ENCODE measurements at places on chromosomes 12 and 14.
A peak's percentile ranks its signal among the peaks of the same experiment; 100 is the strongest.

GRCh38 chr12:49562233-49562632 is 5.7 kb downstream of the MCRS1 start:
- DNase-seq = no peak

DNA sequence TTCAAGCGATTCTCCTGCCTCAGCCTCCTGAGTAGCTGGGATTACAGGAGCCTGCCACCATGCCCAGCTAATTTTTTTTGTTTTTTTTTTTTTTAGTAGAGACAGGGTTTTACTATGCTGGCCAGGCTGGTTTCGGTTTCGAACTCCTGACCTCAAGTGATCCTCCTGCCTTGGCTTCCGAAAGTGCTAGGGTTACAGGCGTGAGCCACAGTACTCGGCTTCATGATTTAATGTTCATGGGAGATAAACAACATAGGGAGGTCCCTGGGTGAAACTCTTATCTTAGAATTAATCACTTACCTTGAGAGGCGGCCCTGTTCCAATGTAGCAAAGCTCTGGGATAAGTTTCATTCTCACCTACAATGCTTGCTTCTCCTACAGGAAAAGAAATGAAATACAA is 48.3 kb downstream of the SEL1L start:
- no peak for DNase-seq

- DNase-seq = no peak
Observed at GRCh38 chr14:99930420-99931274, 134.6 kb upstream of the EVL start.

DNA sequence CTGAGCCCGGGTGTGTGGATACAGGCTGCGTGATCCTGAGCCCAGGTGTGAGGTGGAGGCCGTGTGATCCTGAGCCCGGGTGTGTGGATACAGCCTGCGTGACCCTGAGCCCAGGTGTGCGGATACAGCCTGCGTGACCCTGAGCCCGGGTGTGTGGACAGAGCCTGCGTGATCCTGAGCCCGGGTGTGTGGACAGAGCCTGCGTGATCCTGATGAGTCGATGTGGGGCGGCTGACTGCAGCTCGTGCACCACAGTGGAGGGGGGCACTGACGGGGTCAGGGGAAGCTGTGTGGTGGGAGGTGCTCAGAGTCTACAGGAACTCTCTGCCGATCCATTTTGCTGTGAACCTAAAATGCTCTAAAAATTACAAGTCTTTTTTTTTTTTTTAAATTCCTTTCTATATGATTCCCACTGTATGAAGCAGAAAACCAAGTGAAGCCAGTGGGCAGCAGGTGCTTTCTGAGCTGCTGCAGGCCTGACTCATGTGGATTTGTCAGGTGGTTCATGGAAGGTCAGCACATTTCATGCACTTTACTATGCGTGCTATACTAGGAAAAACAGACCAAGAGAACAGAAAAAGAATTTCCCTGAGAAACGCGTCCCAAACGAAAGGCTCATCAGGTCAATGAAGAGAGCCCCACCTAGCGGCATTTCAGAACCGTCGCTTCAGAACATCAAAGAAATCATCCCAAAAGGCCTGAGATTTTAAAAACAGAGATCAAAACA is 19.3 kb downstream of the BRF1 start:
- DNase-seq = no peak

DNA sequence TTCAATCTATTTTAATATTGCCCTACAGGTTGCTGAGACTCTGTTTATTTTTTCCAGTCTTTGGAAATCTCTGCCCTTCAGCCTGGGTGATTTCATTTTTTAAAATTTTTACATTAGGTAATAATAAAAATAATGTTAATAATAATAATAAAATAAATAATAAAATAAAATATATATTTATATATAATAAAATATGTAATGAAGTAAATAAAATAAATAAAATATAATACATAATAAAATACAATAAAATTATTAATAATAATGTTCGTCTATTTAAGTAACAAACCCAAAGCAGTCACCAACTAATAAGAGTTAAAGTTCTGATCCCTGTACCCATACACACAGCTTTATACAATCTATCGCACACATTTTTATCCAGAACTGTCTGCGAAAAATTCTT is 130.5 kb downstream of the SEC23A start:
- DNase-seq = no peak

DNA sequence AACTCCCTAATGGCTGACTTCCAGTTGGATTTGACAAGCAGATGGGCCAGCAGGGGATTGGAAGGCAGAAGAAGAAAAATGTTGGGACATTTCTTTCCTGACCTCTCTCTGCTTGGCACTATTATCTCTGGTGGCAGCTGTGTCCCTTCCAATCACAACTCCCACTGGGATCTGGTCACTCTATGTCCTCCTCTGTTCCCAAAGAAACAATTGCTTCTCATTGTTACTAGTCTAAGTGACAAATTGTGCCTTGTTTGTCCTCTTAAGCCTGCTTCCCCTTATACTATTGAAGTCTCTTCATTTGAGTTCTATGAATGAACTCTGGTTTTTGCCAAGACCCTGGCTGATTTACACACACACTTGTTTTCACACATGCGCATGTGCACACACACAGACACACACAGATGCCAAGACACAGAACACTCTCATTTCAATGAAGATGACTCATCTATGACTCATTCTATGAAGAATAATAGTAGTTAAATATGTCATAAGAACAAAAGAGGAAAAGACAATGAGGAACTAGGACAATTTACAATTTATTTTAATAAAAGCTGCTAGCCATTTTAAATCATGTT is 83.0 kb upstream of the FAR2 start:
- peak; percentile 4 for DNase-seq

- no peak for DNase-seq
Observed at GRCh38 chr14:101127224-101127623, 223.7 kb upstream of the RTL1 start.

DNA sequence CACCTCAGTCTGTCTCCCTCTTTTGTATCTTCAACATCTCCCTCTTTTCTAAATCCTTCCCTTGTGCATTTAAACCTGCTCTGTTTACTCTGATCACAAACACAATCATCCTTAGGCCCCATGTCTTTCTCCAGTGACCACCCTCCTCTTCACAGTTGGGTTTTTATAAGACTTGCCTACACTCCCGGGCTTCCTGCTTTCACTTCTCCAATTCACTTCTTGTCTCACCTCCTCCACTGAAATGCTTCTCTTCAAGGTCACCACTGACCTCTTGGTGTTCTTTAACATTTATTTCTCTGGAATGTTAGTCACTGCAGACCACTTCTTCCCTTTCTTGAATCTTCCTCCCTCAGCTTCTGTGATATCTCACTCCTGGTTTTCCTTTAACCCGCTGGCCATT is 8.7 kb upstream of the SMCO2 start:
- no peak for DNase-seq

GRCh38 chr12:22677781-22678574 is 53.0 kb downstream of the ETNK1 start:
- DNase-seq = no peak

DNA sequence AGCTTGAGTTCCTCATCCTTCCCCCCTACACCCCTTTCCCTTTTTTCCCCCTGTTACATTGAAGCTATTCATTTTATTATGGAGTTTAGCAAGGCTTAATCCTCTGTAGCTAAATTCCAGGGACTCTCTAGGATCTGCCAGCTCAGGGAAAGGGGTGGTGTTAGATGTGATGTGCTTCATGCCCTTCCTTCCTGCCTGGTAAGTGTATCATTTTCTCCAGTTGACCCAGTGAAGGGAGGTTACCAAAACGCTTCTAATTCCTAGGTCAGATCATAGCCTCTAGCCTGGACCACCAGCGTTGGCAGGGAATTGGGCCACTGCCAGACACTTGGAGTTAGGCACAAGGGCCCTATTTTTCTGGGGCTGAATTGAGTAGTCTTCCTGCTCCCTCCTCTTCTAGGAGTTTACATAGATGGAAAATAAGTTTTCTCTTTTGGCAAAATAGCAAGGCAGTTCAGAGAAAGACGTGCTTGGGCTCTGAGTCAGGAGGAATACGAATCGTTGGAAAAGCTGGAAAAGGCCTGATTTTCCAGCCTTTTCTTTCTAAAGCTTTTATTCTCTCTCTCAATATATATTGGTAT is 88.3 kb downstream of the NPAS3 start:
- DNase-seq = no peak

- DNase-seq = peak; percentile 55
Observed at GRCh38 chr14:58152014-58152857, at the start of gene ARMH4. Gene ARMH4, minus strand, starts transcription at chr14:58152213. Its CDS starts 12,855 bp downstream, at chr14:58139358.

GRCh38 chr12:26179826-26180225 is 15.5 kb upstream of the SSPN start:
- DNase-seq = no peak

All from GDM1 (cell line).